ENCODE measurements at places on chromosomes 7 and 10.
A peak's percentile ranks its signal among the peaks of the same experiment; 100 is the strongest.

- no peak for DNase-seq
These were observed 836 bp downstream of the DPYSL4 start for GRCh38 chr10:132187430-132188138.

DNA sequence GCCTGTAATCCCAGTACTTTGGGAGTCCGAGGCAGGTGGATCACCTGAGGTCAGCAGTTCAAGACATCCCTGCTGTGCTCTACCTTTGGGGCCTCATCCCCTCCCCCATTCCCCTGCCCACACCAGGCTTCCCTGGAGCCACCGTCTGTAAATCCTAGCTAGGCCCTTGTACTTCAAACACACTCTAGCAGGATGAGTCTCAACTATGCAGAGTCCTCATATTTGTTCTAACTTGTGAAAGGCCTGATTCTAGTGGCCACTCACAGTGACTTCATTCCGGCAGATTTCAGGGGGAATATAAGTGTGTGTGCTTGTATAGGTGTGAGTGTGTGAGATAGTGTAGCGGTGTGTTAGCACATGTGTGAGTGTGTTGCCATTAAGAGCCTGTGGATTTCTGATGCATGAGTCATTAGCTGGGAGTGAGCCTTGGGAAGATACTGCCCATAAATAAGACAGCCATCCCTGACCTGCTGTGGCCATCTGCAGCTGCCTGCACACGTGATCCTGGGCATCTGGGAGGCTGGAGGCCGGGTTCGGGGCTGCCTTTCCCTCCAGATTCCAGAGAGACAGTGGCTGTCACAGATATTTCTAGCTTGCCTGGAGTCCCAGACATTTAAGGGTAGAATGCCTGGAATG, 1.7 kb upstream of the NEURL1 start:
- peak; percentile 67 for DNase-seq

DNA sequence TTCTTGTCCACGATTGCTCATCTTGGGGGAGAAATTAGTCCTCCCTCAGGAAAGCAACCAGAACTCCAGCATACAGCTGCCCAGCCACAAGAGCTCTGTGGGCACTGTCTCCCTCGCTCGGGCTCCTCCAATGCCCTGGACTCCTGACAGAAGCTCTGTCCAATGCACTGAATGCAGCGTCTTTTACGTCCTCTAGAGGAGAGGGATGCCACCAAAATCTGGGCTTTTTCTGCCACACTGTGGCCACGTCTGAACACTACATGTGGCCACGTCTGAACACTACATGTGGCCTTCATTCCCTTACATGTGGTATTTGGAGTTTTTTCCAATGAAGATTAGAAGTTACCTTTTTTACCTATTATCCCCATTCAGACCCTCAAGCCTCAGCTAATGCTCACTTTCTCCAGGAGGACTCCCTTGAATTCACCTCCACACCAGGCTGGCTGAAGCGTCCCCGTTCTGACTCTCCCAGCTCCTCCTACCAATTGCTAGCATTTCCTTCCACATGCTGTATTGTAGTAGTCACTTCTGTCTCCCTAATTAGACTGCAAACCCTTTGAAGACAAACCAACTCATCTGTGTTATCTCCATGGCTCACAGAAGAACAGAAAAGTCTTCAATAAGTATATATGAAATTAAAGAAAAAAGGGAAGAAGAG, 134.3 kb upstream of the PDE1C start:
- peak; percentile 95 for DNase-seq

- no peak for DNase-seq
These were observed 36.2 kb downstream of the SEMA3D start for GRCh38 chr7:85150624-85151023.

DNA sequence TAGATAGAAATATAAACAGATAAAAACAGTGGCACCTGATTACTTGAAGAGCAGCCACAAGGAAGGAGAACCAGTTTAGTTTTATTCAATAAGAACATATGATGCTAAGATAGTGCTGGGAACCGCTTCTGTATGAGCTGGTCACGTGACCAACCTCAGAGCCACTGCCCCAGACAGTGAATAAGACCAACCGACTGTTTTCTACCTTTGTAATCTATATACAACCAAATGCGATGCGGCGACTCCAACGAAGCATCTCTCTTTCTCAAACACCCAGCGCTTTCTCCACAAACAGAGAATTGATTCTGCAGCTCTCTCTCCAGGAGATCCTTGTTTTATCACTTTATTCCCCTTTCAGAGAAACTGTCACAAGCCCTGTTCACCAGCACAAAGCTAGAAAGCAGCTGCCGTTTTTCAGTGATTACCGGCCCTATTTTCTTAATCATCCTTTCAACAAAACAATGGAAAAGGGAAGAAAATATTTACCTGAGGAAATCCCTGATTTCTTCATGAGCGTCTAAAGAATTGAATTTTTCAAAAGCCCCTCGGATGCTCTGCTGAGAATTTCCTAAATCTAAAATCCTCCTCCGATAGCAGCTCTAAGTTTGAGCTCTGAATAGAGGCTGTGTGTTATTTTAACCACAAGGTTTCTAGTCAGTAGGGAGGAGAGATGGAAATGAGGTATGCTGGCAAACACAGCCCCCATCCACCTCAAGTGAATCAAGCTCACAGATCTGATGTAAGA, 55.7 kb upstream of the JCAD start:
- no peak for DNase-seq

- no peak for DNase-seq
These were observed 35.0 kb downstream of the GNA12 start for GRCh38 chr7:2808891-2809665.

DNA sequence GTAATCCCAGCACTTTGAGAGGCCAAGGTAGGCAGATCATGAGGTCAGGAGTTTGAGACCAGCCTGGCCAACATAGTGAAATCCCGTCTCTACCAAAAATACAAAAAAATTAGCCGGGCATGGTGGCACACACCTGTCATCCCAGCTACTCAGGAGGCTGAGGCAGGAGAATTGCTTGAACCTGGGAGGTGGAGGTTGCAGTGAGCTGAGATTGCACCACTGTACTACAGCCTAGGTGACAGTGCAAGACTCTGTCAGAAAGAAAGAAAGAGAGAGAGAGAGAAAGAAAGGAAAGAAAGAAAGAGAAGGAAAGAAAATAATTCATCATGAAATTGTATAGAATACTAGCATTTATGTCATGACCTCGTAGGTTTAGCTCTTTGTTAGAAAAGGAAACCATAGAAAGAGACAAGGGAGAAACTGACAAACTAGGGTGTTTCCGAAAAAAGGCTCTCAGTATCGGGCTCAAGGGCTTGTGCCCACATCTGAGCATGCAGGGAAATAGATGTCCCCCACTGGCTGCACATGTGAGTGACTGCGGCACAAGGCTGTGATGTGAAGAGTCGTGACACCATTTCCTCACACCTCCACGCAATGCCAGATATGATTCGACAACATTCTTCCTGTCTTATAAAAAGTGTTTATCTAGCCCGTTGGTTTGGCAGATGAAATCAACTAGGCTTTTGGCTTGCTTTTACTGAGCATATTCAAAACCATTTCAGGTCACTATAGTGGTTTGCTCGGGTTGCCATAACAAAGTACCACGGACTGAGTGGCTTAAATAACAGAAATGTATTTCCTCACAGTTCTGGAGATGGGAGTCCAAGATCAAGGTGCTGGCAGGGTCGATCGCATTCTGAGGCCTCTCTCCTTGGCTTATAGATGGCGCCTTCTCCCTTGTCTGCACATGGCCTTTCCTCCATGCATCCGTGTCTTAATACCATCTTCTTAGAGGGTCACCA, 2.0 kb downstream of the SRGN start:
- DNase-seq = no peak

DNA sequence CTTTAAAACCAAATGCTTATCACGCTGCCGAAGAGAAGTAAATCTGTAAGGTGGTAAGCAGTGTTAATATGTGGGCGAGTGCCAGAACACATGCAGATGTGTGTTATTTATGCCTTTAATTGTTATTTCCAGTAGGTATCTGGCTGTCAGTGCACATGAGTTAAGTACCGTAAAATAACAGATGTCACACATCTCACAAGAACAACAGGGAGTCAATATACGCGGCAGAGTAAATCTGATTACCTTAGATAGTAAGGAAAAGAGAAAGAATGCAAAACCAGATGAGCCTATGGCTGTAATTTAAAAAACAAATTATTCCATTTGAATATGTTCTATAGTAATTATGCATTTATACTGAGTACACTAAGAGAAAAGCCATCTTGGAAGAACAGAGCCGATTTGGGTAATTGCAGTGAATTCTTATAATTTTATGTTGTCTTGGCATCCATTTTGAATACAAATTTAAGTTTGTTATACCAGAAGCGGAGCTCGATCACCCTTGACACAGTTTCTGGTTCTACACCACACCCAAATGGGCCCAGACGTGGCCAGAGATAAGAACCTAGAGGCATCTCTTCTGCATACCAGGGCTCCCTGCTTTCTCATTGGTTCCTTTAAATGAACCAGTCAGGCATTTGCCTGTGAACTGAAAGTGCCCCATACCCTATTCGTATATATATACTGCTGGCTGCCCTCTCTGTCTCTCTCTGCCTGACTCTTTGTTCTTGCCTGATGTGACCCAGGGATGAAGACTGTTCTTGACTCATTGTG, 34.8 kb downstream of the DNAJB9 start:
- no peak for DNase-seq

- DNase-seq = no peak
These were observed 120.8 kb upstream of the SEC61G start for GRCh38 chr7:54879776-54880175.

DNA sequence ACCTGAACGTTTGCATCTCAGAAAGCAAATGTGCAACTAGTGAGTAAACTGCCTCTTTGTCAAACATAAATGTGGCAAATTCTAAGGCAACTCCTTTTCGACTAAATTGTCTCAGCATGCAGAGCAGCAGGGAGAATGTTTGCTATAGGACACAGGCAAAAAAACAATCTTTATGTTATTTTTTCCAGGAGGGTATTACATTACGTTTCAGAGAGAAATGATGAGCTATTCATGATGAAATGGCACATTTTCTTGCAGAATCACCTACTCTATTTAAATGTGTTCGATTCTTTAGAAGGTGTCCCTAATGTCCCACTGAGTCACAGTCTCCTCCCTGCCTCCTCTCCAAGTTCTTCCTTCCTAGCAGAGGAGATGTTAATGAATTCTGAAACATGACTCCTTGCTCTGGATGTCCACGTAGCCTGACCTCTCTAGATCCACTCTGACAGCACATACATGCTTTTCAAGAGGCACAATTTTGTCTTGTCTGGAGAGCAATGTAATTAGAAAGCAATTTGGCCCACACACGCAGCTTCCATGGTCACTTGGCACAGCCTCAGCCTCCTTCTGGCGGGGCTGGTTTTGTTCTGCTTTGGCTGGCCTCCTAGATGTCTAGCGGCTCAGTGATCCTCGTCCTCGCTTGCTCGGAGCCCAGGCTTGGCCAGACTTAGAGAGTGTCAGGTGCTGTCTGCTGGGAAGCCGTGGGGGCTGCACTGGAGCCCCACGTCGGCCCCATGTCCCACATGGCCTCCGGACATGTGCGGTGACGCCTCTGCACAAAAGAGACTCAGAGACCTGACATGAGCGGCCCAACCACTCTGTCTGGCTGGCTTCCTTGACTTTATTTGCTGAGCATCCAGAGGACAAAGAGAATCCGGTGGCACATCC, 125.7 kb upstream of the ZNF438 start:
- DNase-seq = peak; percentile 55

GRCh38 chr7:2527505-2528467, 8.2 kb downstream of the LFNG start:
- DNase-seq = peak; percentile 62

DNA sequence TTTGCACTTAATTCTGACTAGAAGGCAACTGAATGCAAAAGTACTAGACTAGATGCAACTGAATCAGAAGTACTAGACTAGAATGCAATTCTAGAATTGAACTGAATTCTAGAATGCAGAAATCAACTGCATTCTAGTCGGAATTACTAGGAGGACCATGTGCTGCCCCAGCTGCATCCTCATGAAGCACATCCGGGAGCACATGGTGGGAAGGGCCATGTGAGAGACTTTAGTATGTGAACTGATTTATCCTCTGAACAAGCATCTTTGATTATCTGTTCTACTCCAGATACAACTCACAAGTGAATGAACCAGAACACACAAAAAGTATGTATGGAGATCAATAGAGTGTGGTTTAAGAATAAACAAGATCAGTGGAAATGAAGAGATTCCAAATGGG, 115.1 kb downstream of the GALNT11 start:
- no peak for DNase-seq

- no peak for DNase-seq
These were observed 305.0 kb downstream of the TYW1 start for GRCh38 chr7:67301667-67302066.

DNA sequence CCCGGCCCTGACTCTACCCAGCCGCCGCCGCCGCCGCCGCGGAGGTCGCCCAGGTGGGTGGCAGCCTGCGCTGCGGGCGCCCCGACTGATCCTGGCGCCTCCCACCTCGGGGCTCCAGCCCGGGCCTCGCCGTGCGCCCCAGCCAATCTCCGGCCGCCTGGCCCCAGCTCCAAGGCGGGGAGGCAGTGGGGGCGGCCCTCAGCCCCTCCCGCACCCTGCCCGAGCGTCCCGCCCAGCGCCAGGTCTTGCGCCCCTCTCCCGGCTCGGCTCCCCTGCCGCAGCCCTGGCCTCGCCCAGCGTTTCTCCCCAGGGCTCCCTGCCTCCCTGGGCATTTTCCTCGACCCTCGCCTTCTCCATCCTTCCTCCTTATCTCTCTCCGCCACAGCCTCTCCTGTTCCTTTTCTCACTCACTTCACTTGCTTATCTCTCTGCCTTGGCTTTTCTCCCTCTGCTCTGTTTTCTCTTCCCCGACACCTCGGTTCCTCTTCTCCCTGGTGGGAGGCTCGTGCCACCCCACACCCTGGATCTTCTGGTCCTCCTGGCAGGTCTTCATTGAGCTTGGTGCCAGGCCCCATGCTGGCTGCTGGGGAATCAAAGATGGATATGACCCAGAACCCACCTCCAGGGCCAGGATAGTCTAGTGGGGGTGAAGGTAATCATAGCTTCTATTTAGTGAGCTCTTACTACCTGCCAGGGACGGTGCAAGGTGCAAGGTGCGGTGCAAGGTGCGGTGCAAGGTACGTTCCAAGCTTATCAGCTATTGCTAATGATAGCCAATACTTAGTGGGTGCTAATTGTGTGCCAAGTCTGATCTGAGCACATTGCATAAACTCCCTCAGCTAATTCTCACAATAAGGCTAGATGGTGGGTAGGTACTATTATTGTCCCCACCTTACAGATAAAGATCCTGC, at the start of gene SFRP5:
Gene SFRP5 (minus strand): TSS at position 87 of the 911 bp plus-strand sequence. CDS start 166 bp downstream, outside the sequence.
- DNase-seq = no peak

- no peak for DNase-seq
These were observed 31.9 kb downstream of the RBM20 start for GRCh38 chr10:110676016-110676415.

- DNase-seq = no peak
These were observed 359.1 kb downstream of the CRPPA start for GRCh38 chr7:16062269-16062668.

DNA sequence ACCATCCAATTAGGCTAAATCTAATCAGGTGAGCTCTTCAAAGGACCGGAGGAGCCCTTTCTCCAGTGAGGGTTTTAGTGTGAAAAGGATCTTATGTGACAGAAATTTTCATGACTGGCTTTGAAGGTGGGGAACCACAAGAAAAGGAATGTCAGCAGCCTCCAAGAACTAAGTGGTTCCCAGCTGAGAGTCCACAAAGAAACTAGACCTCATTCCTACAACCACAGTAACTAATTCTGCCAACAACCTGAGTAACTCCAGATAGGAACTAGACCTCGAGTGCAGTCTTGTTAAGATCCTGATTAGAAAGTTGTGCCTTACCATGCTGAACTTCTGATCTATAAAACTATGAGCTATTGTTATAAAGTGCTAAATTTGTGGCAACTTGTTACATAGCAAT, 51.3 kb downstream of the PCLO start:
- no peak for DNase-seq
